Forelimb muscle (tissue), 1 donor: ENCODE measurements at places on chromosomes 2 and 18. TPM values are rescaled to one million over a fixed set of nuclear protein-coding genes. Genes with fewer than 3 reads are reported as not detected.

- no peak for DNase-seq
Observed at GRCh38 chr2:44895061-44895460, 46.4 kb upstream of the SIX3 start.

- DNase-seq: no peak
Observed at GRCh38 chr2:3578987-3579386, 3.9 kb downstream of the RPS7 start.

IL37 gene
- not detected for polyA plus RNA-seq

DNA sequence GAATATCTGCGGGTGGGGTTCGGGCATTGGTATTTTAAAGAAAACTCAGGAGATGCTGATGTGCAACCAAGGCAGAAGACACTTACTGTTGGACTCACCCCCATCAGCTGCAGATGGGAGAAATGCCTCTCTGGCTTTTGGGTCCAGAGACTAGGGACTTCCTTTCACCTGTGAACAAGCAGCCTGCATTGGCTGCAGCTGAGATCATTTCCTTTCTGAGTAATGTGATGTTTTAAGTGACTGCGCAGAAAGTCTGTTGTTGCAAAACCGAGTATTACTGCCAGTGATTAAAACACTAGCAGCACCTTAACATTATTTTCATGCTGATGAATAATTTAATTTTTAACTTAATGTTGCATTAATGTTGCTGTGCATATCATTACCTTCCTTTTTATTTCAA is 143.0 kb downstream of the TSN start:
- no peak for DNase-seq

DNA sequence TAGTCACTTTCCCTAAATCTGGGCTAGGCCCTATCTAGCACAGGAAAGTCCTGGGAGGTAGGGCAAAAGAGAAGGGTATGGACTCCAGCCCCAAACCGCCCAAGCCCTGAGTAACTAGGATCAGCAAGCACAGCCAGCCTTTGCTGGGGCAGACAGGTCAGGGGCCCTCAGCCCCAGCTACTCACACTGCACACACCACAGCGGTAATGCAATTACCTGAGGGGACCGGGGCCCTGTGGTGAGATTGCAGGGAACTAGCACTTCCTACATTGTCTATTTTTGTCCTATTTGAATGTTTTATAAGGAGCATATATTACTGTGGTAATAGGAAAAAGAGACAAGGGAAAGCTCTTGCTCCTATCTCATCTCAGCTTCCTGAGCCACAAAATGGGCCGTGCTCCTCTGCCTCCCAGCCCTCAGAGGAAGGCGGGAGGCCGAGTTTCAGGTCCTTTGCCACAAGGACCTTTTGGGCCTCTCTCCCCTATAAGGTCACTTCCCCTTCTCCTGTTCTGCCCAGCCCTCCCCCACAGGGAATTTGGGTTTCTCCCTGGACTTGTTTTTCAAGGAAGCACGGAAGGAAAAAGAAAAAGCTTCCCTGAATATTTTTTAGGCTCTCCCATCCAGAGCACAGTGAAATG is 20.5 kb downstream of the RAB11FIP5 start:
- no peak for DNase-seq

GRCh38 chr18:59743566-59743965 is 46.3 kb upstream of the CCBE1 start:
- no peak for DNase-seq

LOXHD1 gene
- polyA plus RNA-seq: 3.2 TPM

DNA sequence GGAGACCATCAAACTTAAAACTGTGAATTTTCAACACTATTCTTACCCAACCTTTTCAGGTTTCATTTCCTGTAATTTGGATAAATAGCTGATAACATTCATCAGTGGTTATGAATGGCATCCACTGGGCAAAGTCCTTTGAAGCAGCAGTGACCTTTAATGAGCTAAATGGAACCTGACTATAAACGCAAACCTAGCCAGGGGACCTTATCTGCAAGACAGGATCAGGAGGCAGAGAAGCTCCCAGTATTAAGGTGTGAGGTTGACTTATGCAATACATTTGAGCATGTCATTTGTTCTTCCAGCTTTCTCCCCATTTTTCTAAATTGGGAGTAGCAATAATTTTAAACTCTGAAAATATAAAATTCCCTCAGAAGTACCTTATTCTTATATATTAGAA is 38.4 kb downstream of the CREG2 start:
- no peak for DNase-seq

WDR33 gene
- 29.3 TPM for polyA plus RNA-seq

- DNase-seq: no peak
Observed at GRCh38 chr2:217695033-217695520, 307.7 kb downstream of the TNS1 start.

- no peak for DNase-seq
Observed at GRCh38 chr2:149741646-149742045, 154.1 kb upstream of the MMADHC start.

DNA sequence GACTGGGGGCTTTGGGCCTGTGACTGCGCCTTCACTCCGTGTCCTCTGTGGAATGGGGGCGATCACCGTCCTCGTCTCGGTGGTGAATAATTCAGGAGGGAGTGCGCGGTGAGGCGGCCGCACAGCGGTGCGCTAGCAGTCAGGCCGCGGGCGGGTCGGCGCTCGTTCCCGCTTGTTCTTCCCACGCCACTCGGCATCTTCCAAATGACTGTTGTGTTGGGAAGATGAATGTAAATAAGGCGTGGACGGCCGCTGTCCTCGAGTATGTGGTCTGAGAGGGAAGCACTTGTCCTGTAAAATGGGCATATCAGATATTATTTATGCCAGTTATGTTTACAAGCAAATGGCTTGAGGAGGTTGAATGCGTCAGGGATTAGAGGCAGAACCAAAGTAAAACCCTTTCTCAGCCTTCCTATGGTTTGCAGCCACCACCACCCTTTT is 608 bp upstream of the VPS4B start:
- DNase-seq: no peak

DNA sequence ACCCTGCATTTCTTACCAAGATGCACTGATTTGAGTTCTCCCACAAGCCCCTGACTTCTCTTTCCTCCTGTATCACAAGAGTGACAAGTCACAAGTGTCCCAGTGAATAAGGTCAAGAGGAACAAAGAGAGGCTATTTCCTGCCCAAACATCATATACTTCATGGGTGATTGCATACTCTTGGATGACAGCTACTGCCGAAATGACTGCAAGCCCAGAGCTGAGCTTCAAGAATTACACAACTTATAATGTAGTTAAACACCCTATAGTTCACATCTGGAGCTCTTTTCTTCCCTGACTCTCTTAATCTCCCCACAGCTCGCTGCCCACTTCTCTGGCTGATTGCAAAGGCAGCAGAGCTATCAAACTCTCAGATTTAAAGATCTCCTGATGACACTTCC is 289.7 kb upstream of the PARD3B start:
- no peak for DNase-seq

GRCh38 chr2:20447437-20448245 is 767 bp downstream of the RHOB start:
- no peak for DNase-seq

FN1 gene
- polyA plus RNA-seq: 410 TPM

APCDD1 gene
- 11.3 TPM for polyA plus RNA-seq

GRCh38 chr18:3151399-3152264 is 68.1 kb downstream of the MYOM1 start:
- no peak for DNase-seq

CSRNP3 gene
- polyA plus RNA-seq: 9.4 TPM

MSH6 gene
- 38.1 TPM for polyA plus RNA-seq
